NCI-H2081 treated with DMSO at 0.1 percent for 48 hours (cell line): ENCODE measurements at places on chromosomes 2 and 18.

DNA sequence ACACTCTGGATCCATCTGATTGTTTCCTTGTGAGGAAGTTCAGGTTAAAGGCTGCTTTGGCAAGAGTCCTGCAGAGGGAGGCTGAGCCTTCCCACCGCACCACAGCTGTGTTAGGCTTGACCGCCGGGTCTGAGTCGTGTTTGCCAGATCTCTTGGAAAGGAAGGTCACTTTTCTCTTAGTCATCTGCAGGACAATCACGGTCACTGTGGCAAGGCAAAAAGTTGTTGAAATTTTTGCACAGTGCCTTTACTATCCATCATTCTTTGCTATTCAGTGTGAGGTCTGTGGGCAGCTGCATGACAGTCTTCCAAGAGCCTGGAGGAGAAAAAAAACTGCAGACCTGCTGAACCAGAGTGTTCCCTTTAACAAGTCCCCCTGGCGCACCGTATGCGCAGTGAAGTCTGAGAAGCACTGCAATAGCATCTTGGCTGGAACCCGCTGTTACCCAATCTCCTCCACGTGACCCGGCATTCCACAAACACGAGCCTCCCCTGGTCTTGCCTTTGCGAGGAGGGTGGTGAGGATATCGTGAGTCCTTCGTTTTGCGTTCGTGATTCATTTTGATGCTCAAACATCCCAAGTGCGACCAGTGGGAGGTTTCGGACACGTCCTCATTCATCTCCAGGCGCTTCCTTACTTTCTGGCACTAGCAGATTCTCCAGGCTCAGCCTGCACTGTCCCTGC, 23.0 kb downstream of the BIN1 start:
- DNase-seq, result no peak

- peak; percentile 96 for DNase-seq
These were observed 184.8 kb upstream of the SP5 start for GRCh38 chr2:170530284-170530745.

GRCh38 chr2:120632796-120633646, 102.6 kb upstream of the GLI2 start:
- DNase-seq, result peak; percentile 51

GRCh38 chr2:132560562-132560961, 109.4 kb downstream of the LYPD1 start:
- no peak for DNase-seq

DNA sequence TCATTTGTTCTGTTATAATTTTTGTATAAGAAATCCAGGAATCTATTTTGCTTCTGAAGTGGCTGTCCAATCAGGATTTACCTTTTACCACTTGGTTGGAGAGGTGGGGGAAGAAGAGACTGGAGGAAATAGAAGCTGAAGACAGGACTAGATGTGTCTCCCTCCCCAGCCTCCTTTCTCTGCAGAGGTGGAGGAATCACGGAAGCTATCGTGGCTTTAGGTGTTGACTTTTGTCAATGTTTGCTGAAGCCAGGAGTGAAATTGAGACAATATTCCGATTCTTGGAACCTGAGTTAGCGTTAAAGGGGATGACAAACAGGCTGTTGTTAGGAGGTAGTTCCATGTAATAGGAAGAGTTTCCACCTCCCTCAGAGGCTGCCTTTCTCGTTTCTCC, 43.5 kb downstream of the PDCL3 start:
- DNase-seq, result no peak
